K562 (cell line): ENCODE measurements at places on chromosomes 13 and 19. TPM values are rescaled to one million over a fixed set of nuclear protein-coding genes. Genes with fewer than 3 reads are reported as not detected.

The ERVV-1 gene
- not detected in 2 replicates for total RNA-seq

- no peaks in the 10 kb centered on the region for H3K27me3 ChIP-seq
- no peak overlapping the region for H3K27ac ChIP-seq
- no peaks in the 10 kb centered on the region for H3K36me3 ChIP-seq
- DNase-seq: no peak
- no peaks in the 10 kb centered on the region for H3K4me1 ChIP-seq
These were observed 177.3 kb upstream of the KL start for GRCh38 chr13:32838945-32839344.

- no peaks in the 10 kb centered on the region for H3K4me1 ChIP-seq
- H3K27me3 ChIP-seq: no peaks in the 10 kb centered on the region
- no peak overlapping the region for H3K27ac ChIP-seq
- no peak overlapping the region for H3K4me3 ChIP-seq
- DNase-seq: no peak
These were observed 13.7 kb downstream of the ZBTB7A start for GRCh38 chr19:4052993-4053422.

DNA sequence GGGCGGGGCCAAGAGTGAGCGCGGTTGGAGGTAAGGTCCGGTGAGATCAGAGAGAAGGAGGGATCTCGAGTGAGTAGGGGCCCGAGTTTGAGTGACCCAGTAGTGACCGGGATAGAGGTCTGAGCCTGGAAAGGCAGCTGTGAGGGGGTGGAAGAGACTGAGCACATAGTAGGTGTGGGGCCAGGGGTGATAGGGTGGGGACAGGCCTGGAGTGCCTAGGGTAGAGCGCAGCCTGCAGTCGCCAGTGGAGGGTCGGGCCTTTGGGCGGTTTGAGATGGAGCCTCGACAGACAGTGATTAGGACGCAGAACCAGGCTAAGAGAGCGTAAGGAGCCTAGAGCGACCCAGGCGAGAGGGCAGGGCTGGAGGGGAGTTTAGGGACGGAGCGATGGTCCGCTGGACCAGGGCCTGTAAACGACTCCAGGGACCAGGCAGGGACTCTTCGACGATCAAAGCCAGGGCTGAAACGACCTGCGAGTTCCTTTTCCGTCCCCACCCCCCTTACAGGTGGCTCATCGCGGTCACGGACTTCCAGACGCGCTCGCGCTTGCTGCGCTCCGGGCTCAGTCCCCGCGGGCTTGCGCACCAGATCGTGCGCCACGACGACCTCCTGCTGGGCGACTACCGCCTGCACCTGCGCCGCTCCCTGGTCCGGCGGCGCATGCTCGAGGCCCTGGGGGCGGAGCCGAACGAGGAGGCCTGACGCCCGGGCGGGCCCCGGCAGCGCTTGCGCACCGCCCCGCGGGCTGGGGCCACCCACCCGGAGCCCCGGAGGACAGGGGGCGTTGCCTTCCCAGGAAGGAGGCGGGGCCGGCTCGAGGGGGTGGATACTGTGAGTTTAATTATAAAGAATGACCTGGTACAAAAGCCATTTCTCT is 9.4 kb downstream of the C19orf81 start:
- peak; percentile 99 for DNase-seq
- no peaks in the 10 kb centered on the region for H3K27me3 ChIP-seq
- H3K4me3 ChIP-seq: peak overlapping the region; percentile 66
- peak overlapping the region; percentile 98 for H3K27ac ChIP-seq
- peaks cover 14% of the 10 kb centered on the region for H3K4me1 ChIP-seq

GRCh38 chr19:44401139-44402115 is at the start of gene ZNF285:
Gene ZNF285, minus strand, starts transcription at chr19:44401608. Its CDS starts 4,395 bp downstream, at chr19:44397213.
- H3K36me3 ChIP-seq: no peaks in the 10 kb centered on the region
- H3K27ac ChIP-seq: no peak within 1 kb of the TSS
- H3K4me1 ChIP-seq: peaks cover 5% of the 10 kb centered on the region; the same call in 1 of the 2 replicates
- no peaks in the 10 kb centered on the region for H3K27me3 ChIP-seq

DNA sequence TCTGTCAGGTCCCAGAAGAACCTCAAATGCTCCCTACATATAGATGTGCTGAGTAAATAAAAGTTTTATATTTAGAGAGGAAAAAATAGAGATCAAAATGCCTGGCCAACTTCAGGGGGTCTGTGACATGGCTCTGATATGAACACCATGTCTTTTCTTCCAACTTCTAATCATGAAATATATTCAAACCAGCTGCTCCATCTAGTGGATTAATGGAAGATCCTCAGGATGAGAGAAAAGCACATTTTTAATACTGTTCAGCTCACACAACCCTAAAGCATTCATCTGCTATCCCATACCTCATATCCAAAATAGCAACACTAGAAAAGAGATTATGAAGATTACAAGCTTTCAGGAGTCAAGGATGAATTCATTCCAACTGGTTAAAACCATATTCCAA is 56.0 kb upstream of the DOCK9 start:
- H3K4me3 ChIP-seq: no peak overlapping the region
- no peaks in the 10 kb centered on the region; the same call in 2 of the 3 replicates for H3K36me3 ChIP-seq
- H3K4me1 ChIP-seq: no peaks in the 10 kb centered on the region
- no peak for DNase-seq

GRCh38 chr13:46345866-46346265 is 41.2 kb downstream of the RUBCNL start:
- H3K27ac ChIP-seq: no peak overlapping the region
- H3K36me3 ChIP-seq: no peaks in the 10 kb centered on the region
- H3K4me3 ChIP-seq: no peak overlapping the region
- no peaks in the 10 kb centered on the region; the same call in 2 of the 3 replicates for H3K4me1 ChIP-seq
- H3K27me3 ChIP-seq: peaks cover 12% of the 10 kb centered on the region; the same call in 1 of the 2 replicates

The ZNF91 gene
- total RNA-seq: 4.3 TPM in 2 replicates

GRCh38 chr19:10431254-10431942 is 11.1 kb downstream of the PDE4A start:
- peak overlapping the region; percentile 64 for H3K4me3 ChIP-seq
- H3K27ac ChIP-seq: peak overlapping the region; percentile 80
- peaks cover 13% of the 10 kb centered on the region; the same call in 1 of the 3 replicates for H3K36me3 ChIP-seq
- H3K27me3 ChIP-seq: no peaks in the 10 kb centered on the region

DNA sequence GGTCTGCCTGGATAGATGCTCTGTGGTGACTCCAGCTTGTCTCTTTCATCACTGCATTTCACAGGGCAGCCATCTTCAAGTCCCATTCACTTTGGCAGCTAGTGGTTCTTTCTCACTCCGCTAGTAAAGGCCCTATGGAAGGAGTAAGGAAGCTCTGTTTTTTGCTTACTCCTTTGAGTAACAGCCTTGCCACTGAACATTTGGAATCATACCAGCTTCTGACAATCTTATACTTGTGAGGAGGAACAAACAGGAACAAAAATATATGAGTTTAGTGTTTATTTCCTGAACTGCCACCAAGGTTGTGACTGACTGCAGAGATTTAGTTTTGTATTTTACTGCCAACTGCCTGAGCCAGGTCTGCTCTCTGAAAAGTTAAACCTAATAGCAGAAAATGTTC is 38.7 kb downstream of the KCTD4 start:
- H3K27me3 ChIP-seq: no peaks in the 10 kb centered on the region
- H3K36me3 ChIP-seq: peaks cover 35% of the 10 kb centered on the region
- no peaks in the 10 kb centered on the region for H3K4me1 ChIP-seq
- no peak overlapping the region for H3K27ac ChIP-seq
- DNase-seq: no peak

The SH2D3A gene
- total RNA-seq: 19.4 and 26.3 TPM in 2 replicates

DNA sequence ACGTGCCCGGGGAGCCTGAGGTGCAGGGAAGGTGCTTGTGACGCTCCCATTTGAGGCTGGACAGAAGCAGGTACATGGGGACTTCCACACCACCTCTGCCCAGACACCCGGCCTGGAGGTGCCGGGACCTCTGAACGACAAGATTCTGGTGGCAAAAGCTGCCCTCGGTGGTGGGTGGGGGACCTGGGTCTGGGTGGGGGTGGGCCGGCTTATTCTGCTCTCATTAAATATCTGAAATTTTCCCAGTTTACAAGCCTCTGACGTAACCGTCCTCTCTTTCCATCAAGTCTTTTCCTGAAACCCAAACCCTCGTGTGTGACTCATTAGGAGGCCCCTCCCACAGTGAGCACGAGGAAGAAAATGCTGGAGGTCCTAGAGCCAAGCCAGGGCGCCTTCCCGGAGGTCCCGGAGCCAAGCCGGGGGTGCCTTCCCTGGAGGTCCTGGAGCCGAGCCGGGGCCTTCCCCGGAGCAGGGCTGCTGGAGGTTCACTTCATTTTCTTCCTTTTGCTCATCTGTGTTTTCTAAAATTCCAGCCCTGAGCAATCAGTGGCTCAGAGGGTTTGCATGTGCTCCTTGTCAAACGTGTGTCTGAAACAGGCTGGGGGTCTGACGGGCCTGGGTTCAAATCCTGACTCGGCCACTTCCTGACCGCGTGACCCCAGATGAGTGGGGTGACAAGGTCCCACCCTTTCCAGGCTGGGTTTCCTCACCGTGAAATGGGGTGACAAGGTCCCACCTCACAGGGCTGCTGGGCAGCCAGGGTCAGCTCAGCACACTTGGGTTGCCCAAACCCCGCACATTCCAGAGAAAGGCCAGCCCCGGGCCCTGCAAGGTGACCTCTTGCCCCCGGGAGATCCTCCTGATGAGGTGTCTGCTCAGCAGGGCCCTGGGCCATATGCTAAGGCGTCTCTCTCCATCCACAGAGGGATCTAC is 10.0 kb downstream of the CFD start:
- H3K4me3 ChIP-seq: no peak overlapping the region
- H3K4me1 ChIP-seq: peaks cover 16% of the 10 kb centered on the region
- no peak for DNase-seq
- H3K27ac ChIP-seq: peak overlapping the region; percentile 59
- no peaks in the 10 kb centered on the region for H3K27me3 ChIP-seq
- H3K36me3 ChIP-seq: peaks cover 71% of the 10 kb centered on the region; the same call in 2 of the 3 replicates

GRCh38 chr19:43634506-43634871 is 5.2 kb downstream of the CADM4 start:
- peaks cover 13% of the 10 kb centered on the region; the same call in 2 of the 3 replicates for H3K4me1 ChIP-seq
- H3K27ac ChIP-seq: no peak overlapping the region
- DNase-seq: no peak
- H3K36me3 ChIP-seq: no peaks in the 10 kb centered on the region
- H3K4me3 ChIP-seq: no peak overlapping the region

The ZNF541 gene
- 0.04 and 0.16 TPM in 2 replicates for total RNA-seq

The UGGT2 gene
- 14.9 and 15.6 TPM in 2 replicates for total RNA-seq

DNA sequence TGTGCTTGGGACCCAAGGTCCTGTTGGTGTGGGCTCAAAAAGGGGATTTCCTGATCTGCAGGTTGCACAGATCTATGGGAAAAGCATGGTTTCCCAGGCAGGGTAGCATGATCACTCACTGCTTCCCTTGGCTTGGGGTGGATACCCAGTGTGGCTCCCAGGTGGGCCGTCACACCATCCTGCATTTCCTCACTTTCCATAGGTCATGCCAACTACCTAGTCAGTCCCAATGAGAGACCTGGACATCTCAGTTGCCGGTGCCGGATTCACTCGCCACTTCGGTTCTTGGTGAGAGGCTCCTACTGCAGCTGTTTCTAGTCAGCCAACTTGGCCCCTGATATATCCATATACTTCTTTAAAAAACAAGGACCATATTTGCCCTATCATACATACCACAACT is 503.0 kb downstream of the PCDH17 start:
- H3K36me3 ChIP-seq: no peaks in the 10 kb centered on the region
- H3K4me1 ChIP-seq: no peaks in the 10 kb centered on the region
- H3K27ac ChIP-seq: no peak overlapping the region
- H3K27me3 ChIP-seq: no peaks in the 10 kb centered on the region

The ZNF738 gene
- 5.6 and 6.3 TPM in 2 replicates for total RNA-seq

DNA sequence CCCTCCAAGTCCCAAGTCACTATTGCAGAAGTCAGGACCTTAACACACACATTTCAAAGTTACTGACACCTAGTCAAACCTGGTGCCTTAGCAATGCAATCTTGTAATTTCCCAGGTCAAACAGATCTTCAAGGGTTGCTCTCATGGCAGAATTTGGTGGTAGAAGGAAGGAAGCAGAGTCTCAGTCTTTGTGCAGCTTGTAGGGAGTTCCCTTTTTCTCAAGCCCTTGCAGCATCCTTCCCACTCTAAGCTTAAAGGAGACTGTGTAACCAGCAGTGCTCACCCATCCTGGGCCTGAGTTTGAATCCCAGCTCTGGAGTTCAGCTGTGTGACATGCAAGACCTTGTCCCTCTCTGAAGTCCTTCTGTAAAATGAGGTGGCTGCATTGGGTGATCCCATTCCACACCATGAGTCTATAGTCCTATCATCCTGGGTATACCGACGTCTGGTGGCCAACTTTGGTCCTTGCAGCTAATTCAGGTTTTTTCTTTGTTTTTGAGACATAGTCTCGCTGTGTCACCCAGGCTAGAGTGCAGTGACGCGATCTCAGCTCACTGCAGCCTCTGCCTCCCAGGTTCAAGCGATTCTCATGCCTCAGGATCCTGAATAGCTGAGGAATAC is 9.8 kb downstream of the SIGLEC10 start:
- H3K4me1 ChIP-seq: peaks cover 7% of the 10 kb centered on the region; the same call in 1 of the 2 replicates
- H3K27me3 ChIP-seq: no peaks in the 10 kb centered on the region
- peak; percentile 77 for DNase-seq
- peaks cover 4% of the 10 kb centered on the region for H3K36me3 ChIP-seq
- H3K27ac ChIP-seq: no peak overlapping the region

DNA sequence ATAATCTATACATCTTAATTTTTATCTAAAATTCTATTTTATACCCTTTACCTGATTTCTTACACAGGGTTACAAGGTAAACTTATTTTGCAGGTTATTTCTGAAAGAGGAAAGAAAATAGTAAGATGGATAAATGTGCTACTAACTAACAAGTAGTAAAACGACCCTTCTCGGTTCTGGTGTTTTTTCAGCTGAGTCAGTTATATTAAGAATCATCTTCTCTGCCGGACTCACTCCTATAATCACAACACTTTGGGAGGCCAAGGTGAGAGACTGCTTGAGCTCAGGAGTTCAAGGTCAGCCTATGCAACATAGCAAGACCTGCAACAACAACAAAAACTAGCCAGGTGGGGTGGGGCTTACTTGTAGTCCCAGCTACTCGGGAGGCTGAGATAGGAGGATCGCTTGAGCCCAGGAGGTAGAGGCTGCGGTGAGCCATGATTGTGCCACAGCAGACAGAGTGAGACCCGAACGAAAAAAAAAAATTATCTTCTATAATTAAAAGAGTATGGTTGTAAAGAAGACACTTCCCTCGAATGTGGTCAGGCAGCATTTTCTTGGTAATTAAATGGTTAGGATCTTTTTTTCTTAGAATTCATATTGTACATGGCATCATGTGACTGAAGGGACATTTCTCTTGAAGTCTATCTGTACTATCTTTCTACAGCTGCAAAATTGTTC is 27.9 kb upstream of the RCBTB2 start:
- no peaks in the 10 kb centered on the region for H3K36me3 ChIP-seq
- no peaks in the 10 kb centered on the region for H3K27me3 ChIP-seq
- no peak overlapping the region for H3K4me3 ChIP-seq
- H3K27ac ChIP-seq: no peak overlapping the region

The PEAK3 gene
- 0.13 and 0.40 TPM in 2 replicates for total RNA-seq

DNA sequence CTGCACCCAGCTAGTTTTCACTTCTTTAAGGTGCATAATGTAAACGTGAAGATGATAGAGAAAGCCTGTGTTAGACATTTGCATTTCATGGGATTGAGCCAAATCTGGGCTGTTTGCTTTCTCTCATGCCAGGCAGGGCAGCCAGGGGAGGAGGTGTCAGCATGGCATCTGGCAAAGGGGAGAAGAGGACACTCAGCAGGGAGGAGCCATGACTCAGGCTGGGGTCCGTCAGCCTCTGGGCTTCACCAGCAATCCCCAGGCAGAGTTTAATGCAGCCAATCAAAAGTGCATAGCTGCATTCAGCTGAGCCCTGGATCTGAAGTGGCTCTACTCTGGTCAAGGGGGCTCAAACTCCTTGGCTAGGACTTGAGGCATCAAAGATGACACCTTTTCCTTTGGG is 23.5 kb downstream of the EBPL start:
- no peaks in the 10 kb centered on the region for H3K27me3 ChIP-seq
- no peaks in the 10 kb centered on the region for H3K4me1 ChIP-seq
- H3K4me3 ChIP-seq: no peak overlapping the region
- no peak overlapping the region for H3K27ac ChIP-seq
